ENCODE measurements at places on chromosomes 13 and 19.
A peak's percentile ranks its signal among the peaks of the same experiment; 100 is the strongest.

- no peak for DNase-seq
Measured at GRCh38 chr13:106291006-106291405, 244.5 kb downstream of the EFNB2 start.

GRCh38 chr13:101755228-101755887 lies 302.9 kb downstream of the ITGBL1 start:
- DNase-seq = no peak

DNA sequence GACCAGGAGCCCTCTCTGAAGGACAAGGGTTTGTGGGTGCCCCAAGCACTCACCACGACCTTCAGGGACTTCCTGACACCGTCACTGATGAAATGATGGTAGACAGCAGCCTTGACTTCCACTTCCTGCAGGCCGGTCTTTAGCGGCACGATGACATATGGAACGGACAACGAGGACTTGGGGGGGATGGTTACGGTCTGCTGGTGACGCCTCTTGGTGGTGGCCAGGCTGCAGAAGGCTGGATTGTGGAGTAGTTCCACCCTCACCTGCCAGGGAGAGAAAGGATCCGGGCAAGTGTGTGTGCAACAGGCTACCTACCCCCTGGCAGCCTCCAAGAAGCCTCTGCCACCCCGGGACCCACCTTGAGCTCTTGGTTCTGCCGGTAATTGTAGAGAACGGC lies 23.2 kb downstream of the C3 start:
- DNase-seq = no peak

DNA sequence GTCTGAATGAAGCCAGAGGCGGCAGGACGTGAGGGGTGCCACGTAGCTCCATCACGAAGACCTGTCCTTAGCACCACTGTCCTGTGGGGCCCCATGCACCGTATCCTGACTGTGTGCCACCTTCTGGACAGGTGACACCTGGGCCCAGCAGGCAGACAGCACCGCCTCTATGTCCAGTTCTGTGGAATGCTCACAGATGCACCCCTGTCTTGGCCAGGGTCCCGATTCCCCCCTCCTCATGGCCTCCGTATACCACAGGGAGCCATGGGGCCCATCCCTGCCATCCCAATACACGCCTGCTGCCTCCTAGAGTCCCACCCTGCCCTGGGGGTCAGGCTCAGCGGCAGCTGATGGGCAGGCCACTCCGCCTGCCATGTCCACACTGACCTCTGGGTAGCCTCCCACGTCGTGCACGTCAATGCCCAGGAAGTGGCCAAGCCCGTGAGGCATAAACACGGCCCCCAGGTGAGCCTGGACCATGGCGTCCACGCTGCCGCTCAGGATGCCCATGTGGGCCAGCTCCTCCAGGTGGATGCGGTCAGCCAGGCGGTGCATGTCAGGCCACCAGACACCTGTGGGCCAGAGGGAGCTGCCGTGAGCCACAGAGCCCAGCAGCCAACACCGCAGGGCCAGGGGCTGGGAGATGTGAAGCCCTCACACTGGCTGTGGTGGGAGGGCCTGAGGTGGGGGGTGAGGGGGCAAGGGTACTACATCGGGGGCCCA lies 17.6 kb downstream of the CEBPG start:
- no peak for DNase-seq

GRCh38 chr19:4352701-4353121 lies 9.3 kb downstream of the MPND start:
- DNase-seq = peak; percentile 10

- DNase-seq = no peak
Measured at GRCh38 chr13:21742096-21742495, 71.2 kb downstream of the FGF9 start.

- DNase-seq = no peak
Measured at GRCh38 chr13:73450583-73450982, 391.8 kb downstream of the KLF5 start.

Data from NCI-H2029 (cell line).